ENCODE measurements at places on chromosomes 11 and 22. TPM values are rescaled to one million over a fixed set of nuclear protein-coding genes. Genes with fewer than 3 reads are reported as not detected.

Gene DEUP1
- total RNA-seq: not detected

Gene LGALS12
- total RNA-seq: not detected

Gene CASP1
- total RNA-seq: 8.4 TPM

Gene OR52I1
- not detected for total RNA-seq

Gene BCO2
- 1.8 TPM for total RNA-seq

Gene CNGA4
- total RNA-seq: not detected
